ENCODE measurements at places on chromosomes 4 and X.

DNA sequence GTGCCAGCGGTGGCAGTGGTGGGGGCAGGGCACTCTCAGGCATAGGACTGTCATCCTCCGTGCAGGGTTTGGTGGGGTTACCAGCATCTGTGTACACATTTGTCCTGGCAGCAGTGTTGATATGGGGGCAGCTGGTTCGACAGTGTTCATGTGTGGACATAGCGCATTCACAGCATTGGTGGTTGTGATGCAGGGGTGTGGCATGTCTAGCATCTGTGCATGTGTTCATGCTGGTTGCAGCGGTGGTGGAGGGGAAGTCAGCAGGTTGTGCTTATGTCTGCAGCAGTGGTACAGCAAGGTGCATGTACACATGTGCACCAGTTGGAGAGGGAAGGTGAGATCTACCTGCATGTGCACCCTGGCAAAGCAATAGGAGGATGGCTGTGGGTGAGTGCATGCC lies 75.3 kb upstream of the ZXDB start:
- no peak for DNase-seq

- no peak for DNase-seq
Observed at GRCh38 chr4:4775493-4776004, 83.9 kb upstream of the MSX1 start.

- DNase-seq = no peak
Observed at GRCh38 chr4:68951078-68951805, at the start of gene UGT2A3. Gene UGT2A3, minus strand, starts transcription at chr4:68951804. Its CDS starts 44 bp downstream, at chr4:68951760.

DNA sequence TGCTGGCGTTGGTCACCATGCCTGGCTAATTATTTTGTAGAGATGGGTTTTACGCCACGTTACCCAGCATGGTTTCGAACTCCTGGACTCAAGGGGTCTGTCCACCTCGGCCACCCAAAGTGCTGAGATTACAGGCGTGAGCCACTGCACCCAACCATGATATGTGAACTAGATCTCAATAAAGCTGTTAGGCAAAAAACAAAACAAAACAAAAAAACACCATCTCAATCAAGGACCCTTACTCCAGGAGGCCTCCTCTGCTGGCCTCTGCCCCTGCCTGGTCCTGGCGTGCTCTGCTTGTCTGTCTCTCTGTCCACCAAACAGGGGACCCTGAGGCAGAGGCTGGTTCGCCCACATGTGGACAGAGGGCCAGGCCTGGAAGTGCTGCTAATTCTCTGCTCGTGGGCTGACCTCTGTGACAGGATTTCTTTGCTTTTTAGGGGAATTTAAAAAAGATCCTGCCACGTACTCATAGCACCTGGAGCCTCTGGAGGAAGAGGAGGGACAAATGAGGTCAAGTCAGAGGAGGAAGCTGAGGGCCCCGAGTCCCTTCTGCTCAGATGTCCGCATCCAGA lies 32.7 kb upstream of the WFS1 start:
- DNase-seq = no peak

GRCh38 chr4:75412746-75413145 lies 101.5 kb downstream of the RCHY1 start:
- DNase-seq = no peak

DNA sequence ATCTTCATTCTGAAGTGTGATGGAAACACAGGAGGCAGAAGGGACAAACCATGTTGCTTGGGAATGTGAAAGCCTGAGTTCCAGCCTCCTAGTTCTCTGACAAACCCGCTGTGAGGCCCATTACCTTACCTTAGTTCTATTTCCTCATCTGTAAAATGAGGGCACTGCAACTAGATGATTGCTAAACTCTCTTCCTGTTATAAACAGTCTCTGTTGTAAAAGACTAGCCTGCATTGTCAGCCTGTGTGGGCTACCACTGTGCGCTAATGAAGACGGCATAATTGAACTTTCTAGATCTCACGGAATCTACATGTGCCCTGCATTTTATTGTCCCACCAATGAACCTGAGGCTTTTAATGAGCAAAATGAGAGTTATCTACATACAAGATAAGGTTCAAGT lies 147.2 kb downstream of the AFF2 start:
- DNase-seq = no peak

DNA sequence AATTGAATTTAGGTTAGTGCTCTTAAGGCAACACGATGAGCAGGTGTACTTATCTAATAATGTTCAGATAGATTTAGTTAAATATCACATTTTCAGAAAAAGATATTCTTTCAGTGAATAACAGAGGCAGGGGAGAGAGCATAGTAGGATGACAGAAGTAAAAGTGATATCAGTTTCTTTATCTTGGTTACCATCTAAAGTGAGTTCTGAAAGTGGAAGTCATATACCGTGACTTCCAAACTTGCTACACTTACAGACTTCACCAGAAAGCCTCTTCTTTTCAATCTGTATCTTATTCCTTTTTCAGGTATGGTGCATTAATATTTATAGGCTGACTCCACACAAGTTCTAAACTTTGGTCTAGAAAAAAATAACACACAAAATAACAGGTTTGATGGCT lies 124.9 kb downstream of the POU4F2 start:
- no peak for DNase-seq

DNA sequence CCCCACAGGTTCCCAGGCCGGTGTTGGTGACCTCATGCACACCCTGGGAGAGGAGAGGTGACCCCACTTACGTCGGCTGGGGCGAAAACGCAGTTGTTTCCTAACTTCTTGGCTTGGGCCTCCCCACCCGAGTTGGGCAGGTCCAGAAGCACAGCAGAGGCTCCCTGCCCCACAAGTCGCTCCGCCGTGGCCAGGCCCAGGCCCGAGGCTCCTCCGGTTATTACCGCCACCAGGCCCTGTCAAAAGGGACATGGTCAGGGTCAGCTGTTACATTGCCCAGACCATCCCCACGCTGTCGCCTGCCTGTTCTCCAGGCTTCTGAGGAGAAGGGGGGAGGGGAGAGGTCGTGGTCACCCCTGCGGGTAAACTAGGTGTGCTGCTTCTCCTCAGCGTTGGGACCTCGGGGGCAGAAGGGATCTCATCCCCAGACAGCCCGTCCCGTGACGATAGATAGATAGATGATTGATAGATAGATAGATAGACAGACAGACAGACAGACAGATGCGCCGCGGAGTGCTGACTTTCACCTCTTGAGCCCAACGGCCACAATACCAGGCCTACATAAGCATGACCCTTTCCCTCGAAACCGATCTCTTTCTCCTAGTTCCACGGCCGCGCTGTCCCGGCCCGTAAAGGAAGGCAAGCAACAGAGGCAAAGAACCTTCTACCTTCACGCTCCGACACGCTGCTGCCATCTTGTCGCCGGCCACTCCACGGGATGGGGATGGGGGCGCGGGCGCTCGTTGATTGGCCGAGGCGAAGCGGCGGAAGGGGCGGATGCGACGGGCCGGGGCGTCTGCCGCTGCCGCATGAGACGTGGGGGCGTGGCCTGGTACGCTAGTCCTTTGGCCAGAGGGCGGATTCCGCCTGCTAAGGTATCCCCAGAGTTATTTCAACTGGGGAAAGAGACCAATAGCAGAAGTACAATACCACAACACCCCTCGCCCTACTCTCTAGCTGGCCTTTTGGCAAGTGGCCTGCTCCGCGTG lies at the start of gene HSD17B10:
Gene HSD17B10, minus strand, starts transcription at position 720 of the 989 bp plus-strand sequence. Its CDS starts 25 bp downstream, at position 695.
- peak; percentile 93 for DNase-seq

Measured in OCI-M1 (cell line).